ENCODE measurements at places on chromosomes 5 and 9.

GRCh38 chr9:77953590-77953989, 78.0 kb downstream of the GNAQ start:
- DNase-seq = no peak

GRCh38 chr5:173493846-173494245, 122.6 kb downstream of the BOD1 start:
- no peak for DNase-seq

DNA sequence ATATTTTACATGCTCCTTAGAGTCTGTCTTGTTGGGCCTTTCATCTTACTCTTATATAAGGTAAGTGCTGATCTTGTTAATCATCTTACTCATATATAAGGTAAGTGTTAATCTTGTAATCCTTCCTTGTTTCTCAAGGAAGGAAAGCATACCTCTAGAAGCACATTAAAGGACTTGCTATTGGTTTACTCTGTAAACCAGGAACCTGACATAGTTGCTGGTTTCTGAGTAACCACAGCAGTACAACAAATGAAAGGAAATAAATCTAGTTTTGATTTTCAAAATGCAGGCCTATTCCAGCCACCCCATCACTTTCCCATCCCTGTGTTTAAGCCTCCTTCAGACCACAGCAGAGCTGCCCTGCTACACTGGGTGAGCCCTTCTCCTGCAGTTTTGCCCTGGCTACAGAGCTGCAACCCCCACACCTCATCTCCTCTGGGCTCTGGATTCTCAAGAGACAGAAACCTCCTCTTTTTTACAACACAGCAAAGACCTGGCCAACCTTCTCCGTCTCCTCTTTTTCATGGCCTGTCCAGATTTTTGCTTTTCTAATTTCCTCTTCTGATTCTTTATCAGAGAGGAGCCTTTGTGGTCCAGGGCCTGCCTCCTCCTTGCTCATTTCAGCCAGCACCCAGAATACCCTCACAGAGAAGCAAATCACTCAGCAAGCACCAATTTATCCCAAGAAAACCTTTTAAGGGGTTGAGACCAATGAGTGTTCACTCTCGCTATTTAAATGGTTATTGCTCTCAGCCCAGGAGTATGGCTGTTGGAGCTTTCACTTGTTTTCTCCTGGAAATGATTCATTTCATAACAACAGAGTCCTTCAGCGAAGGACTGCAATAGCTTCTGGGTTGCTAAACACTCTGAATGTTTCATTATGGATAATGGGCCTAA, 103.2 kb downstream of the FSTL4 start:
- DNase-seq = no peak

- DNase-seq = no peak
These were observed 55.3 kb upstream of the RNU6ATAC start for GRCh38 chr9:134219646-134220060.

GRCh38 chr5:75053054-75053303, 621 bp upstream of the GCNT4 start:
- no peak for DNase-seq

DNA sequence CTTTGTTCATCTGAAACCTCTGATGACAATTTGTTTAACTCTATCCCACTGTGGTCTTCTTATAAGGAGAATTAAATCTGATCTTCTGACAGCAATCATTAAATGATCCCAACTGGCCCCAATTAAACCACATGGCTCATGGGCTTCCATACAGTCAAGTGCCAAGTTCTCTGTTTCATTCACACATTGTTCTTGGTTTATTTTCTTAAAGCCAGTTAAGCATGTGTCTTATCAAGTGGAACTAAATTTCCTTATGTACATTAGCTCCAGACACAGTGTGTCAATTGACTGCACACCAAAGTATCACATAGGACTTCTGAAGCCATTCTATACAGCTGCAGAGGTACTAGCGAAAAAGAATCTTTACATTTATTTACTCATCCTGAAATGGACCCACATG, 51.2 kb downstream of the MEF2C start:
- no peak for DNase-seq

- no peak for DNase-seq
These were observed 47.5 kb downstream of the TENT4A start for GRCh38 chr5:6760686-6761085.

DNA sequence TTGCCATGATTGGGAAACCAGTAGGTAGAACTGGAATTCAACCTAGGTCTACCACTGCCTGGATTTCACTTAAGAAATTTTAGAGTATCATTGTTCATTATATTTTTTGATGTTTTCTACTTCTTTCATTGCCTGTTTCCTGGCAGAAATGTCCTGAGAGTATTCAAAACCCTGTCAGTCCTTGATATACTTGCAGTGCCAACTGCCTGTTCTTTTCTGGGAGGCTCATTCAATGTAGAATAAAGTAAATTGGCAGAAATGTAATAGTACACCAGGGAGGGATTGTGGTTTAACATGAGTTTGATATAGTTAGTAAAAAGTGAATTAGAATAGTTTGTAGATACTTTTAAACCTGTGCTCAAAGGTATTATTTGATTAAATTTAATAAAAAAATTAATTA, 286.3 kb downstream of the FBXL7 start:
- no peak for DNase-seq

GRCh38 chr5:176887252-176887849, 11.8 kb downstream of the HK3 start:
- no peak for DNase-seq

DNA sequence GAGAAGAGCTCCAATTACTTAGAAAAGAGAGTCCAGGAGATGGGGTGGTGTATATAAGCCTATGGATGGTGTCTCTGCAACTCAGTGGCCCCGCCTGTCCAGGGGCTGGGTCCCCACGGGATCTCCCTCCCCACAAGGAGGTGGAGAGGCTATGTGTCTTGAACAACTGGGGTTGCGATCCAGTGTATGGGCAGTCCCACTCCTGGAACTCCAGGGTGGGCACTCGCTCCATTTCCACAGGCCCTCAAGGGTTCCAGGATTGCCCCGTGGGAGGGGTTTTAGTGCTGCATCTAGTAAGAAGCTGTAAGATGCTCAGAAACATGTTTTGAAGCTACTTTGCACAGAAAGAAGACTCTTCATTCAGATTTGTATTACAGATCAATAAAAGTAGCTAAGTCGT, 558 bp upstream of the SMAD5 start:
- DNase-seq = no peak
